Mucosa of descending colon (tissue), 3 donors: ENCODE measurements at places on chromosomes 4 and X. TPM values are rescaled to one million over a fixed set of nuclear protein-coding genes. Genes with fewer than 3 reads are reported as not detected.

Gene UGT8
- 51.7 TPM for total RNA-seq

Gene CCKAR
- not detected for total RNA-seq

Gene PRRG3
- total RNA-seq: 0.06 TPM

Gene MTTP
- total RNA-seq: 0.22 TPM

Gene NALF2
- 0.22 TPM for total RNA-seq

GRCh38 chr4:121344098-121344497, 36.7 kb downstream of the QRFPR start:
- no peak for DNase-seq

DNA sequence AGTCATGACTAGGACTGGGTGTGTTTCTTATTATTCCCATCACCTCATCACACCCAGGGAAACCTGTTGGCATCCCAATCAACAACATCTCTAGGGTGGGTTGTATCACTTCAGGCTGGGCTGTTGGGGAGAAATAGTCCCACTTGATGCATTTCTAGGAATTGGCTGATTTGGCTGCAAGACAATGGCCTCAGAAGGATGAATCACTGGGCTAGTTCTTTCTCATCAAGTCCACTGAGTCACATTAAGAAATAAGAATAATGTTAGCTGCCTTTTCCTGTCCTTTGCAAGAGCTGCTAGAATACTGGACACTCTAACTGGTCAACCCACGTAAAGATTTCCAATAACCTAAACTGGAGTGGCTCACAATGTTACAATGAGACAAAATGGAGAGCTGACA, 104.2 kb downstream of the CHRDL1 start:
- no peak for DNase-seq

GRCh38 chrX:154541896-154542722, 4.5 kb downstream of the G6PD start:
- peak; percentile 43 for DNase-seq
